ENCODE measurements at places on chromosomes 7 and 10.

GRCh38 chr7:117819558-117819957, 53.7 kb downstream of the CTTNBP2 start:
- DNase-seq, result no peak

GRCh38 chr10:10778959-10779358, 238.7 kb upstream of the CELF2 start:
- DNase-seq, result no peak

DNA sequence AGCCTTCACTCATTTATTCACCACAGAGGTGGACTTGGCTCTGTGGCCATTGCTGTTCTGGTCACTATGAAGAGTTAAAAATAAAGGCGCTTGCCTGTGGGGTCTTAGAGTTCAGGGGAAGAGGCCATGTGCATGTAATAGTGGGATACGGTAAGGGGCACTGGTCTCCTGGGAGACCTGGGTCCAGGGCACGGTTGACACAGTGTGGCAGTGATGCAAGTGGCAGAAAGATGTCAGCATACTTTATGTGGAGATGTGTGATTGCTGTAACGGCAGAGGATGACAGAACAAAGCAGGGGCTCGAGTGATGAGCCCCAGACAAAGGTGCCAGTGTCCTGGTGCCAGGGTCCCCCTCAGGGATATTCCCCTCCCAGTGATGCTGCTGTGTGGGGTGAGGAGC, 8.6 kb downstream of the ZSCAN25 start:
- DNase-seq, result no peak

DNA sequence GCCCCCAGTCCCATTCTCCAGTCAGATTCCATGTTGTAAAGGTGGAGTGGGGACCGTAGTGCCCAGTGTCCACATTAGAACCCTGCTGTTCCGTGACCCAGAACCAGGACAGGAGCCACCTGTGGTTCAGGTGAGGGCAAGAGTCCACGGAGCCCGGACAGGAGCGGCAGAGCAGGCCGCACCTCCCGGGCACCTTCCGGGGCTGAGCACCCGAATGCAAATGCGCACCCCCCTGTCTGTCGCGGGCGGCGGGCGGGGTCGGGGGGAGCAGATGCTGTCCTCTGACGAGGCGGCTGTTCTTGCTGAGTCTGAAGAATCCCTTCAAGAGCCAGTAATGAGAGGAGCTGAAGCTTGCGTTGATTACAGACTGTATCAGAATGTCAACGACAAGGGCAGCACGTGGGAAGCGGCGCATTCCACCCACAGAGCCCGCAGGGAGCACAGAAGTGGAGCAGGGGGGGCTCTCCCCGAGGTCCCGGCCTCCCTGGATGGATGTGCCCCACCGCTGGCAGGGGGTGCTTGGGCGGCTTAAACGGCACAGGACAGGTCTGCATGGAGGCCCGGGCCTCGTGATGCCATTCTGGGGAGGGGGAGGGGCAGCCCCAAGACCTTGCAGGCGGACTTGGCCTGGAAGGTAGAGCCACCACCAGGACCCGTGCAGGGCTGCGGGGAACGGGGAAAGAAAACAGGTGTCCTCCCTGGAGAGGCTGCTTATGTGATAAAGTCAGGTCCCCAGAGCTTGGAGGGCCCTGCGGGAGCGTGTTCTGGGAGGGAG, 407.5 kb upstream of the RNF32 start:
- DNase-seq, result no peak

GRCh38 chr7:6165075-6165474, 107.3 kb downstream of the CYTH3 start:
- DNase-seq, result no peak

GRCh38 chr7:99267481-99267840, 5.2 kb upstream of the MYH16 start:
- DNase-seq, result no peak

Measured in stimulated activated CD4-positive, alpha-beta T cell treated with anti-CD3 and anti-CD28 coated beads, Interleukin-1b, Interleukin-23, amount 100 ng/mL, for 24 hours (primary cell).